Hematopoietic multipotent progenitor cell (in vitro differentiated cells): ENCODE measurements at places on chromosomes 3 and 15.

- no peak for DNase-seq
These were observed 251.1 kb downstream of the ULK4 start for GRCh38 chr3:41710646-41711388.

DNA sequence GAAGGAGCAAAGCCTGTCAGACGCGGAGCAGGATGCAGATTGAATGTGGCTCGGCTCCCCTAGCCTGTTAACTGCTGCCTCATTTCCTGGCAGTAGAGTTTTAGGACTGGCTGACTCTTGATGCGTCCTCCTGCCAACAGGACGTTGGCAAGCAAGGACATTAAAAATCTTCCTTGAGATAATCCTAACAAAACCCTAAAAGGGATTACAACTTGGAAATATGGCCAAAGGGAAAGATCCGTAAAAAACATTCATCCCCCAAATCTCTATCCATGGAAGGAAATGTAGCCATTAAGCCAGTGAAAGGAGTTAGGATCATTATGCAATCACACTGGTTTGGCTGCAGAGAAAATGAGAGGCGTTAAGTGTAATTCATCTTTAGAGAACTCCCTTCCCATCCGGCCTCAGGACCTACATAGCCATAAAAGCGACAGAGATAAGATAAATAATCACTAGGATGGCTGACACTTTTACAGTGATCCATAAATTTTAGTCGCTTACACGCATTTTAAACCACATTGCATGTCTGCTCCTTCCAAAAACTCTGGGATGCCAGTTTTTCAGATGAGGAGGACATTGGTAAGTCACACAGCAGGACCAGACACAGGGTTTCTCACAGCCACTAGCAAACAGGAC is 44.5 kb upstream of the C3orf80 start:
- no peak for DNase-seq

GRCh38 chr3:178856804-178857203 is 214.8 kb downstream of the ZMAT3 start:
- DNase-seq = no peak

GRCh38 chr3:193869221-193870201 is 266.4 kb upstream of the HES1 start:
- peak; percentile 68 for DNase-seq

DNA sequence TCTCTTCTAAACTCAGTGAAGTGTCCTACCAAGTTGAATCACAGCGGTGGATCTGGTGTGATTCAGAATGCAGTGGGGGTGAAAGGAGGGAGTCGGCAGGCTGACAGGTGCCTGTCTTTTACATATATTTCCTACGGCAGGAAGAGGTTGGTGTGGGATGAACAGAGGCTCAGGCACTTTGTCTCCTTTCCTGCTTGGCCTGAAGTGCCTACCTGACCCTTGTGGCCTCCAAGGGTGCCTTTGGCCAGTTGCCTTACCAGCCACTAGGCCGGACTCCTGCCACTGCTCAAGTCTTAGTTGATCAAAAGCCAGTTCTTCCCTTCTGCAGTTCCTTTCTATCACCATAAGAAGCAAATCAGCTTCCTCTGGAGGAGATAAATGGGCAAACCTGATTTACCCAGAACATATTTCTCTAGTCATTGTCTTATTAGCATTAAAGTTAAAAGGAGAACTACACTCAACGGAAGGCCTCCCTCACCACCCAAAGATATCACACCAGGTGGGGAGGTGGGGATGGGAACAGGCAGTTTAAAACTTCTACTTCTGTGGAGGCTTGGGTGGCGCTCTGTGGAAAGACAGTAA is 52.1 kb downstream of the CRTC3 start:
- no peak for DNase-seq

- no peak for DNase-seq
These were observed 618.1 kb downstream of the PYDC2 start for GRCh38 chr3:192079098-192079497.

DNA sequence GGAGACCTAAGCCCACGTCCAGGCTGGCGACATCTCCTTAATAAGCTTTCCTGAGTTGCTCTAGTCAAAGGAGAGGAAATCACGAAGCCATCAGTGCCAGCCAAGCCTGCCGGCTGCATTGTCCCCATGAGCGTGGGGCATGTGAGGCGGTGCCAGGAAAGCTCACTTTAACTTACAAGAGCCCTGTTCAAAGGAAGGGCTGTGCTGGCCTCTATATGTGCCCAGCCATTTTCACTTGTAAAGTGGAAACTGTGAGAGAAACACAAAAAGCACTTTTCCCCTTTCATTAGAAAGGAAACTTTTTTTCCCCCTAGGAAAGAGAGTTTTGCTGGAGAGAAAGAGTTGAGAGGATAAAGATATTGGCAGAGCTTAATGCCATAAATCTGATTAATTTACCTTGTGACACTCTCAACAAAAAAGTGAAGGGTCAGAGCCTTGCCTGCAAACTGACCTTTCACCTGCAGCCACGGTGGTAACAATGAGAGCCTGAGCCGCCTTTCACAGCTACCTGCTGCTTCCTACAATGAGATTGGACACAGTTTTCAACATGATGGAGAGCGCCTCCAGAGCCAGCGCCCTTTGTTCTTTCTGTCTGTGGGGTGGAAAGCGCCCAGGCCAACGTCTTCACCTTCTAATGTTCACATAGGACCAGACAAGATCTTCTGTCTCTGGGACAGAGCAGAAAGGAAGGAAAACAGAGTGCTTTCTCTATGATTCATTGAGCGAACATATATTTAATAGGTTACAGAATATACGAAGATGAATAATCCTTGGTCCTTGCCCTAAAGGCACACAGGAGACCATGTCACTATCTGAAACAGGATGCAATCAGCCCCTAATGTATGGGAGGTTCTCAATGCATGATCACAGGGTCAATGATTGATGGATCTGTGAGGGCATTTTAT is 233.1 kb upstream of the HES1 start:
- no peak for DNase-seq

GRCh38 chr3:197286678-197287077 is 11.7 kb downstream of the DLG1 start:
- no peak for DNase-seq

DNA sequence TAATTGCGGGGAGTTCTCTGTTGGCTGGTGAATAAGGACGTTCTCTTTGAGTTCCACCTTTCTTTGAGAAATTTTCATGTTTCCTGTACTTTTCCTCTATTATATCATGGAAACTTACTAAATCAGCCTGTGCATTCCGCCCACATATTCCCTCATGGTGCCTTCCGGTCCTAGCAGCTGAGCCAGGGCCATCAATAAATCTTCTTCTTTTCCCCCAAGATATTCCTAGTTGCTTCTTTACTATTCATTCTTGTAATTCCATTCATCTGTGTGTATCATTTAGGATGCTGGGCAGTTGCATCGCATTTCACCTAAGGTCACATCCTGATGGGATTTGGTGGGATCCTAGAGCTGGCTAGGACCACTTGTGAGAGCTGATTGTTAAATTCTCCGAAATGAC is 139.2 kb downstream of the RBMS3 start:
- no peak for DNase-seq

DNA sequence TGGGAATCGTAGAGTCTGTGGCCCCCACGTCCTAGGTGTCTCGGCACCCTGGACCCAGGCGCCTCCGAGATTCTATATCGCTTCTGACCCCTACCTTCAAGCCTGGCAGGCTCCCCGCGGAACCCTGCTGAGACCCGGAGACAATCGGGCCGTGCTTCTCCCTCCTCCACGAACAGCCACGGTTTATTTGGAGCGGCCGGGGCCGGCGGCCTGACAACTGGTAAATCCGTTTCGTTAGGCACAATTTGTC is 1.4 kb downstream of the GATA2 start:
- DNase-seq = no peak

DNA sequence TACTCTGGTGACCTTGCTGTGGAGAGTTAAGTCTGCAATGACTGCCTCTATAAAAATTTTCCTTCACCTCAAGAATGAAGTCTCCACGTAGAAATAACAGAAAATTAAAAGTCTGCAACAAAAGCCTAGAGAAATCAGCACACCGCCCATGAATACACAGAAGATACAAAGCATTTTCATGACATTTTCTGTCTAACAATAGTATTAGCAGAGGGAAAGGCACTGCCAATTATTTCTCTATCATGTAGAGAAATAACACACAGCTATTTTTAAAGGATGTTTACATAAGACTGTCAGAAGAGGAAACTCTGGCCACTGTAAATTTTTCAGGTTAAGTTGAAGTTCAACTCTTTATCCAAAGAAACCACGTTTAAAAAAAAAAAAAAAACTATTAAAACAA is 80.8 kb downstream of the GSK3B start:
- DNase-seq = no peak

GRCh38 chr3:169871129-169871886 is 1.6 kb upstream of the LRRC31 start:
- no peak for DNase-seq

DNA sequence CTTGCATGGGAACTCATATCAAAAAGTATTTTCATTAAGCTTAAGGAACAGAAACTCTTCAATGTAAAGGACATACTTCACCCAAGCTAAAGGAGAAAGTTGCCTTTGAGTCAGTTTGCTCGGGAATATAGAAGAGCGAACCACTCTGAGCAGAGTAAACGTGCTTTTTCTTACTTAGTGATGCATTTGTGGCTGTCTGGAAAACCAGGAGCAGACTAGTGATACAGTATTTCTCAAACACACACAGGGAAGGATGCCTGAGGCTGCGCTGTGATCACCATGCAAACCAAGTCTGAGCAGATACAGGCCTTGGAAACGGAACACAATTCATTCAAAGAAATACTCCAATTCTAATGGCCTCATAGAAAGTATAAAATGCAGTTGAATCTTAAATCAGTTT is 121.0 kb upstream of the CDIN1 start:
- no peak for DNase-seq

DNA sequence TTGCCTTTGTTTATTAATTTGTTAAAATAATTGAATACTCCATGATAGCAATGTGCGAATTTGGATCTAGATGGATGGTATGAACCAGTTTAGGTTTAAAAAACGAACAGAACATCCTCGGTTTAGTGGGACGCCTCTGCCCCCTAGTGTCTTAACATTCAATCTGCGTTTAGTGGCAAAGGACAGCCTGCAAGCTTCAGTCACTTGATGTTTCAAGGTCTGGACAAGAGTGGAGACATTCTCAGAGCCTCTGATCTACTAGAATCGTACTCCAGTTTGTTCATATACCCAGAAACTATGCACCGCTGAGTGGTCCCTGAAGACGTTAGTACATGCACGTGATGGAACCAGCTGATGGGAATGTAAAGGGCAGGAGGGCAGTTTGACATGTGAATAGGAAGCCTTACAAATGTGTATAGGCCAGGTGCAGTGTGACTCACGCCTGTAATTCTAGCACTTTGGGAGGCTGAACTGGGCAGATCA is 17.8 kb upstream of the ATP13A4 start:
- peak; percentile 56 for DNase-seq

DNA sequence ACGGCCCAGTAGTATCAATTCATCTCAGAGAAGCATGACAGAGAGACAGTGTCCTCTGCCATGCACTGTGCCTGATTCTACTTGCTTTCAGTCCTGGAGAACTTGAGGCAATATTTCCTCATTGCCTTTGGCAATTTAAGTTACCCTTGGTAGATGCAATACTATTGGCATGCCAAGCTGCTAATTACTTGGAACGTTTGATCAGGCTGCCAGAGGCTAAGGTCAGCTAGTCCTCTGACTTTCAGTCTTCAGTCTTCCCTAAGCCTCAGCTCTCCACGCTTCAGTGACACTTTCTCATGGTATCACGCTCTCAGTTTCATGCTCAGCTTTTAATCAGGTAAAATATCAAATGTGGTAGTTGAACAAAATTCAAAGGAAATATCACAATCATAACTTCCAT is 13.1 kb upstream of the OSBPL11 start:
- DNase-seq = no peak

GRCh38 chr3:29601861-29602585 is 321.2 kb downstream of the RBMS3 start:
- no peak for DNase-seq

DNA sequence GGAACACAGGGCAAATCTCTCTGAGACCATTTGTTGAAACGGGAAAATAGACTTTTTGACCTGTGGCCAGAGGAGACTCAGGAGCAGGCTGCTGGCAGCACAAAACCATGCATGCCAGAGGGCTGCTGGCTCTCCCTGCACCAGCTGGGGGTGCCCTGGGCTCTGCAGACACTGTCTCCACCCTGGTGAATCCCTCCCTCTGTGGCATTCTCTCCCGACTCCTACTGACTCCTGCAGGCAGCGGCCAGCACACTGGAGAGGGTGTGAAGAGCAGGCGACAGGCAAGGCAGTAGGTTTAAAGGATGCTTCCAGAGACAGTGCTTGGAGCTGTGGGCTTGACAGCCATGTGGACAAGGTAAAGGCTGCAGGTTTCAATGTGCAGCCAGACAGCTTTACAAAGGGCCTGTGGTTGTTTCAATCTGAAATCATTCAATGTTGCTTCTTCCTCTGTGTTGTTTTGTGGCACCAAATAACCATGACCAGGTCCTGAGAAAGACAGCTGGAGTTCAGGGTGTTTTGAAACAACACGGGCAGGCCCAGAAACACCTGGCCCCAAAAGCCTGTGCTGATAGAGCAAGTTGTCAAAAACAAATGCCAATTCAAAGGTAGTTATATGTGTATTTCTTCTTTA is 431.0 kb upstream of the ATP10A start:
- no peak for DNase-seq

DNA sequence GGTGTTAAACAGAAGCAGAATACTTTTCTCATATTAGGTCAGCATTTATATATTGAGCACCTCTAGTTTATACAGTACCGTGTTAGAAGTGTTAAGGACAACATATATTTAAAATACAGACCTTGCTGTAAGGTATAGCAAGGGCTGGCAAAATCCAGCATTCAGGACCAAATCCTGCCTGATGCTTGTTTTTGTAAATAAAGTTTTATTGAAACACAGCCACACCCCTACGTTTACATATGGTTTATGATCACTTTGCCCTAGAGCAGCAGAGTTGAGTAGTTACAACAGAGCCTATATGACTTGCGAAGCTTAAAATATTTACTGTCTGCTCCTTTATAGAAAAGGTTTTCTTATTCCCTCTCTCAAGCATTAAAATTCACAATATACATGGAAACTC is 877.3 kb downstream of the MCTP2 start:
- no peak for DNase-seq

DNA sequence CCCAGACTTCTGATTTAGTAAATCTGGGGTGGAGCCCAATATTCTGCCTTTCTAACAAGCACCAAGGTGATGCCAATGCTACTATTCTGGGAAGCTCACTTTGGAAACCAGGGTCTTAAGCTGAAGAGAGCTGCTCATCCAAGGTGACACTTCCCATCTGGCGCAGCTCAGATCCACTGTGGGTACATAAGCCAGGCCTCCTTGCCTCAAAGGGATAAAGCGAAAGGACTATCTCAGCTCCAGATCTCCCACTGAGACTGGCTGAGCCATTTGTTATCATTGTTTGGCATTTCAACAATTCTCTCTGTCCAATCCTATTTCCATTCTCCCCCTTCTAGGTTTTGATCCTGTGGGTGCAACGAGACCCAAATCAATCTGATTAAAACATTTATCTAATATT is 323.8 kb downstream of the GBE1 start:
- no peak for DNase-seq

GRCh38 chr3:171375666-171376595 is 84.3 kb downstream of the TNIK start:
- DNase-seq = no peak

GRCh38 chr3:22660606-22661005 is 542.5 kb upstream of the UBE2E2 start:
- DNase-seq = no peak
